ENCODE measurements at places on chromosomes 6 and 20.

GRCh38 chr6:26273673-26274588, 91.1 kb upstream of the BTN3A2 start:
- DNase-seq: no peak

DNA sequence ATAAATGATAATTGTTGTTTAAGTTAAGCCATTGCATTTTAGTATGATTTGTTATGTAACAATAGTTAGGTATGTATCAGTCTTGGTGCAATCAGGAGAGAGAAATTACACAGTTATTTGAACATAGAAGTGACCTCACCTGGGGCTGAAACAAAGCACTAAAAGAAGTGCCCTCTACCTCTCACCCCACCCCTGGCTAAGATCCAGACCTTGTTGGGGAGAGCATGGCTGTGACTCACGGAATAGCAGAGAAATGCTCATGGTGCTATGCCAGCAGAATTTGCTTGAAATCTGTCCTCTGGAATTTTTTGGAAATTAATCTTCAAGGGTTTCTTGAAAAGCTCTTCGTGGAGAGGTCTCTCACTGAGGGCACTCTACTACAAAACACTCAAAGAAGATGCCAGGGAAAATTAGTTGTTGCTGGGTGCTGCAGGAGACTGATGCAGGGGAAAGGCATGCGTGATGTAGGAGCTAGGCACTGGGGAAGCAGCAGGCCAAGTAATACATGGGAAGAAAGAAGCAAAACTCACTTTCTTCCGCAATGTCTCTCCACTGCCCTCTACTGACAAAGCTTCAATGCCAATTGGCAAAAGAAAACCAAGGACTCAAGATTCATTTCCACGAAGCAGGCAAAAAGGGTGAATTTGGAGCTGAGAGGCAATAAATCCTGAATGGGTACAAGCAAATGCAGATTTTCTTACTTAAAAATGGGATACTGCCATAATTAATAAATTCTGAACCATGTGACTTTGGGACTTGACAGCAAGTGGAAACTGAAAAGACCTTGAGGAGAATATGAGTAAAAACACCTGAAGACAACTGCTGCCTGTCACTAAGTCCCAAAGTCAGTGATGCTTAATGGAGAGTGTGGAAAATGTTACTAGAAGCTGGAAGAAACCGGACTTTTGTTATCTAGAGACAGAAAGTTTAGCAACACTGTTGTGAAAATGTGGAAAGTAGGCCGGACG, 136.3 kb upstream of the ZNF184 start:
- no peak for DNase-seq

DNA sequence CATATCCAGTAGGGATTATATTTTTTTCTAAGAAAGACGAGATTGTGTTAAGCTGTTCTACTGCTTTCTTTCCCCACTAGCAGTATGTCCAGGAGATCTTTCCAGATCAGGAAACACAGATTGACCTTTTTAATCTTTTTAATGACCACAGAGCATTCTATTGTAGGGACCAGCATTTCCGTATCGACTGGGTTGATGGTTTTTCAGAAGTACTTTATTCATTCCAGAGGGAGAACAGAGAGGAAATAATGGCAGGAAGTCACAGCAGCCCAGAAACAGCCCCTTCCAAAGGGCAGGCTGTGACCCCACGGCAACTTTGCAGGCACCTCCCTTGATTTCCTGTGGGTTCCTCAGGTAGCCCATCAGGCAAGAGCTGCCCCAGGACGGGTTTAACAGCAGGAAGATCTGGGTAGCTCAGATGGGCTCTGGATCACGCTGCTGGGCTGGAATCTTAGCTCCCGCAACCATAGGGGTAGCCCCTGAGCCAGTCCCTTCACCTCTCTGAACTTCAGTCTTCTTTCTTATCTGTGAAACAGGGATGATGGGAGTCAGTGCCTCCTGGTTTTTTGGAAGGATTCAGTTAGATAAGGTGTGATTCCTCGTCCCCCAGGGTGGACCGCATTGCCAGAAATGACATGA, 23.8 kb upstream of the CHMP4B start:
- no peak for DNase-seq

- DNase-seq: no peak
Measured at GRCh38 chr6:150899231-150899630, 33.7 kb downstream of the MTHFD1L start.

DNA sequence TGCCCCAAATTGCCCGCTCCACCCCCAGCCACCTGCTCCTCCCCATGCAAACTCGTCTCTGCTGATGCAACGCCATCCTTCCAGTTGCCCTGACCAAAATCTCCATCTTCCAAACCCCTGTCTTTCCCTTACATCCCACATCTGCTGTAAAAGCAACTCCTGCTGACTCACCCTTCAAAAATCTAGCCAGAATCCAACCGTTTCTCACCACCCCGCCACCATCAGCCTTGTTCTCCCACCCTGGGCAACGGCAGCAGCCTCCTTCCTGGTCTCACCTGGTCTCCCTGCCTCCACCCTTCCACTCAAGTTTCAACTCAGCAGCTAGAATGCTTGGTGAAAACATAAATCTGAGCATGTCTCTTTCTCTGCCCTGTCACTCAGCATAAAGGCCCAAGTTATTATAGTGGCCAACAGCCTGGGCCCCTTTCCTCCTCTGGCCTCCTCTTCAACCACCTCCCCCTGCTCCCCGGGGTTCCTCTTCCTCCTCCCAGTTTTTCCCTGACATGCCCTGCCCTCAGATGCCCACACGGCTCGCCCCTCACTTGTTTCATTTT, 7.2 kb upstream of the SYNJ2 start:
- peak; percentile 56 for DNase-seq

DNA sequence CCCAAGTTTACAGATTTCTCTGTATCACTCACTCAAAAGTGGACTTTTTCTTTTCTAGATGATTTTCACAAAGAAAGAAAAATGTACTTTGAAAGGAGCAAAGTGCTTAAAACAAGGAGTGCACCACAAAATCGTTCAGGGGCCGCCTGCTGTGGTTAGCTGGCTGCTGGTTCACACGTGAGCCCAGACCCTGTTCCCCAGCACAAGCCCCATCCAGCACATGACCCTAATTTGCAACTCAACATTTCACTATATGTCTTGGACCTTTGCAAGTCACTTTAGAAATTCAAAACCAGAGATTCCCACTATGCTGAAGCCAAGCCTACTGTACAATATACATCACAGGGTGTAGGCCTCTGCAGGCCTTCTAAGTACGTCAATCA, 95.5 kb upstream of the NHSL1 start:
- no peak for DNase-seq

GRCh38 chr6:142819603-142820337, 125.2 kb downstream of the HIVEP2 start:
- no peak for DNase-seq

DNA sequence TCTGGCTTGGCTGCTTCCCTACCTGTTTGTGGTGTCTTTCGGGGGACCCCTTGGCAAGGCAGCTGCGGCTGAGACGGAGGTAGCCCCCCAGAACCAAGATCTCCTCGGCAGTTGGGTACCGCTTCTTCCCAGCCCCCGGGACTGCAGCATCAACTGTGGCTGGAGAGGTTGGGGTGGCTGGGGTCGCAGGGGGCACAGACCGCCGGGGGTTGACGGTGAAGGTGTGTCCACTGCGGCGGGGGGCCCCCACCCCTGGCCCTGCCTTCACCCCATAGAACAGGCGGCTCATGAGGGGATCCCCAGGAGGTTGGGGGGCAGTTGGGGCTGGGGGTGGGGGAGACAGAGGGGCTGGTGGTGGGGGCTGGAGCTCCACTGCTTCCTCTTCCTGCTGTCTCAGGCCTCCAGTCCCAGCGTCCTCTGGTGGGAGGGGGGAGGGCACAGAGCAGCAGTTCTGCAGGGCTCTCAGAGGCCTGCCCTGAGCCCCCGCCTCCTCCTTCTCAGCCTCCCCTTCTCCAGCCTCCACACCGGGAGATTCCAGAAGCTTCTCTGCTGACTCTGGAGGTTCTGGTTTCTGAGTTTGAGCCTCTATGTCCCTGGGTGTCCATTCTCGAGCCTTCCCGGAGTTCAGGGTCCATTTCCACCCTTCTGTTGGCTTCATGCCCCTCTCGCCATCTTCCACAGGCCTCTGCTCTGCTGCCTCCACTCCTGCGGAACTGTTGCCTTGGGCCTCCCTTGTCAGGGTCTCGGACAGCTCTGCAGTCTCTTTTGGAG, 1.9 kb downstream of the PPP1R18 start:
- DNase-seq: peak; percentile 53

DNA sequence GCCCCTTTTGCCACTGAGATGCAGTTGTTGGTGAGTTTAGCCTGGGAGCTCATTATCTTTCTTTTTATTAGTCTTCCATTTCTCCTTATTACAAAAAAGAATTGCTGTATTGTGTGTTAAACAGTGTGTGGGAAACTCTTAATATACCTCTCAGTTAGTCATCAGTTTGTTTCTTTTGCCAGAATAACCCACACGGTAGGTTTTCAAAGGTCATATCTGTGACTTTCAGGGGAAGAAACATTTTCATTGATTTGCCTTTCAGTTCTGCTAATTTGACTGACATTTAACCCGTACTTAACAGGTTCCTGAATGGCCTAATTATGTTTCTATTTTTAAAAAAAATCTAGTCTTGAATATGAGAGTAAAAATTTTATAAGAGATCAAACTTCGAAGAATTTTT, 145.3 kb downstream of the KHDC1L start:
- DNase-seq: no peak

All from hepatic stellate cell (primary cell).